ENCODE measurements at places on chromosomes 5 and 9. TPM values are rescaled to one million over a fixed set of nuclear protein-coding genes. Genes with fewer than 3 reads are reported as not detected.

The OTP gene
- total RNA-seq = not detected

The WNT8A gene
- total RNA-seq = not detected

The TRIM14 gene
- 0.72 TPM for total RNA-seq

The NTRK2 gene
- 1.7 TPM for total RNA-seq

The TERT gene
- not detected for total RNA-seq

The PRUNE2 gene
- 11.4 TPM for total RNA-seq

The DBH gene
- 5.0 TPM for total RNA-seq

The CCDC192 gene
- not detected for total RNA-seq

The ZBTB43 gene
- total RNA-seq = 10.7 TPM

- H3K27me3 ChIP-seq = no peaks in the 10 kb centered on the region
- peak overlapping the region; percentile 99 for H3K4me3 ChIP-seq
- H3K4me1 ChIP-seq = peaks cover 26% of the 10 kb centered on the region
- peak; percentile 64 for DNase-seq
Observed at GRCh38 chr9:128689293-128689774, 312 bp downstream of the SET start.

- DNase-seq = no peak
- H3K4me1 ChIP-seq = peaks cover 12% of the 10 kb centered on the region
- H3K27me3 ChIP-seq = no peaks in the 10 kb centered on the region
- H3K27ac ChIP-seq = no peak overlapping the region
Observed at GRCh38 chr5:33755231-33755630, 136.6 kb downstream of the ADAMTS12 start.

DNA sequence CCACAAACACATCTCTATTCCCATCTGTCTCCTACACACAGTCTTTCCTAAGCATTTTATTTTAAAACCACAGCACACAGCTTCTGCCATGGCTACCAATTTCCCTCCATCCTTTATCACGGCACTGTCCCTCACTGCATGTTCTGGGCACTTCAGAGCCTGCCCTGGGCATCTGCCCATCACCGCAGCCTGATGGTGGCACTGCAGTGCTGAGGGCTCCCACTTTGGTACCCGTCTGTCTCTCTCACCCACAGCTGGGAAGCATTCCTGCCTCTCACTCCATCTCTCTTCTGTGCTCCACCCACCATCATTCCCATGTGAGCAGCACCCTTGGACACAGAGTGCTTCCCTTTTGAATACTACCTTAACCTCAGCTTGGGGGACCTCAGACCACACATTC is 31.7 kb downstream of the ZDHHC11 start:
- no peak overlapping the region for H3K27ac ChIP-seq
- H3K4me3 ChIP-seq = no peak overlapping the region
- no peaks in the 10 kb centered on the region for H3K27me3 ChIP-seq
- DNase-seq = no peak
- no peaks in the 10 kb centered on the region for H3K36me3 ChIP-seq

DNA sequence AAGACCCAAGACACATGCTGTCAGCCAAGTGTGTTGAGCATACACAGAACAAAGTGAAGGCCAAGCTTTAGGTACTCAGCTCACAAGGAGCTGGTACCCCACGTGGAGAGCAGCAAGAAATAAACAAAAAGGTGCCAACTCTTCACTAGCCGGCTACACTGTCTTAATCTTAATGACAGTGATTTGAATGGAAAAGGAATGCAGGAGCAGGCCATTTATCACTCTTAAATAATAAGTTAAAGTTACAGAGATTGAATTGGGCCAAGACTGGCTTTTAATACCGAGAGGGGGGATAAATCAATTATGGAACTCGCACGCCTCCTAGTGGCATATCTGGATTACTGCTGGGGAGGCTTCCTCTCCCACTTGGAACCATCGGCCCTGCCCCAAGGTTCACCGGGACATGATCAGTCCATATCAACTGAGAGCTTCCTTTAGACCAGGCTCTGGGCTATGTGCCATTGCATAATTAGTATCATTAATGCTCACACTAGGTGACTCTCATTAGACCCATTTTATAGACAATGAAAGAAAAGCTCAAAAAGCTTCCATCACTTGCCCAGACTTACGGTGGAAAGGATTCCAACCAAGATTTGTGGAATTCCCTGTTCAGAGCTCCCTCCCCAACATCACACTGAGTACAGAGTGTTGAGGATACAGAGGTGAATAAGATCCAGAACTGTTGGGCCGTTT is 94.0 kb downstream of the ACTL7B start:
- H3K4me1 ChIP-seq = no peaks in the 10 kb centered on the region
- no peaks in the 10 kb centered on the region for H3K36me3 ChIP-seq
- H3K27me3 ChIP-seq = no peaks in the 10 kb centered on the region
- no peak overlapping the region for H3K27ac ChIP-seq
- no peak overlapping the region for H3K4me3 ChIP-seq

GRCh38 chr5:76820526-76820890 is 1.7 kb downstream of the F2RL1 start:
- no peak for DNase-seq
- no peaks in the 10 kb centered on the region for H3K27me3 ChIP-seq
- H3K4me1 ChIP-seq = peaks cover 14% of the 10 kb centered on the region
- no peaks in the 10 kb centered on the region for H3K36me3 ChIP-seq

DNA sequence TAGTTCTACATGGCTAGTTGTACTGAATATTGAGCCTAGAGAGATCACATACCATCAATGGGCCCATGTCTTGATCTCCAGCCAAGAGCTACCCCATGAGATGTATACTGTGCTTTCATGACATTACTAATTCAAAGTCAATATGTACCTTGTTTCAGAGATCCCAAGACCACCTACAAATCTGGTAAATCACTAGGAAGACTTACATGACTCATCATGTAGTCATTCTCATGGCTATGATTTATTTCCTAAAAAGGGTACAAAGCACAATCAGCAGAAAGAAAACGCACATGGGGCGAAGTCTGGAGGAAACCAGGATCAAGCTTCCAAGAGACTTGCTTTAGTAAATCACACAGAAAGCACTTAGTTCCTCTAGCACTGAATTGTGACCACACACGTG is 103.0 kb downstream of the PCSK5 start:
- H3K27me3 ChIP-seq = no peaks in the 10 kb centered on the region
- no peak overlapping the region for H3K27ac ChIP-seq
- no peak for DNase-seq
- no peak overlapping the region for H3K4me3 ChIP-seq
- H3K36me3 ChIP-seq = no peaks in the 10 kb centered on the region
- H3K4me1 ChIP-seq = peaks cover 7% of the 10 kb centered on the region

DNA sequence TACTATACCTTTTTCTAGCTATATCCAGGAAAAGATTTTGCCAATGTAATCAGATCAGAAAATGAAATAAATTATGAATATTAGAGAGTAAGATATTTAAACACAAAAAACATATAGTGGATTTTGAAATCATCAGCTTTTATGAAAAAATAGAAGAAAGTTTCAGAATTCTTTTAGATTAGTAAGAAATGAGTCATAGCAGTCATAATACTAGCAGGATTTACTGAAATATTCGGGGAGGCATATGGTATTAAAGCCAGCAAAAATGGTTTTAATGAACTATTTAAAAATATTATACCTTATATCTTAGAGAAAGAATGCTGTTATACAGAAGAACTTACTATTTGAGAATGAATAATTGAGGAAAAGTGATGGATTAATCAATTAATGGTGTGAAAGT is 303.6 kb upstream of the NUDT12 start:
- no peaks in the 10 kb centered on the region for H3K27me3 ChIP-seq
- H3K4me3 ChIP-seq = no peak overlapping the region
- H3K4me1 ChIP-seq = no peaks in the 10 kb centered on the region
- DNase-seq = no peak
- no peak overlapping the region for H3K27ac ChIP-seq
- no peaks in the 10 kb centered on the region for H3K36me3 ChIP-seq

DNA sequence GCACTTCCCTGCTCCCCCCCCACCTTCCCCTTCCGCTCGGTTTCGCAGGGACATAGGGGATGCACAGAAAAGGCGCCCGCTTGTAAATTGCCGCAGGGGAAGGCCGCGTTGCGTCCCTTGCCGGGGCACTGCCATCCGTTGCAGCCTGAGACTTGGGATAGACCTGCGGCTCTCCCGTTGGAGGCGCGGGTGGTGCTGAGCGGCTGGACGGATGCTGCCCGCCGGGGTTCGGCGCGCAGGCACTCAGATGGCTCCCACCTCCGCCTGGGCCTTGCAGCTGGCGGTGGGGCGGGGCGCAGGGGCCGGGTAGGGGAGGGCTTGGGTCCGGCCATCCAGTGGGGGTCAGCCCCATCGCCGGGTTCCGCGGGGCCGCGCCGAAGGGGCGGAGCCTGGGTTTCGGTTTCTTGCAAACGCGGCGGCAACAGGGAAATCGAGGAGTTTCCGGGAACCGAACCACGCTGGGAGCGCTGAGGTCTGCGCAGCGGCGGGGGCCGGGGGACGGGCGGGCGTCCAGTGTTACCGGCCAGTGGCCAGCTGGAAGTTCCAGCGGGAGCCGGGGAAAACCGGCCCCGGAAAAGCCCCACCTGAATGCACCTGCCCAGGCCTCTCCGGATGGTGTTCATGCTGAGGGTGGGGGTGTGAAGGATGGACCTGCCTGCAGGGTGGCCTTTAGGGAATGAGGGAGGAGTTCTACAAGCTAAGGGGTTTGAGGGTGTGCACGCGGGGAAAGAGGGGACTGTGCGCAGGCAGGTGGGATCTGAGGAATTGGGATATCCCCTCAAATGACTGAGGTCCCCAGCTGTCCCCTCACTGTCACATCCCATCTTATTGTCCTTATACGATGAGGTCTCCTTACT is 6.3 kb upstream of the IRF1 start:
- no peak overlapping the region for H3K4me3 ChIP-seq
- H3K36me3 ChIP-seq = no peaks in the 10 kb centered on the region
- H3K27ac ChIP-seq = peak overlapping the region; percentile 96
- H3K27me3 ChIP-seq = no peaks in the 10 kb centered on the region

GRCh38 chr5:39023121-39023520 is 51.1 kb downstream of the RICTOR start:
- H3K27me3 ChIP-seq = no peaks in the 10 kb centered on the region
- H3K4me1 ChIP-seq = no peaks in the 10 kb centered on the region
- no peak for DNase-seq
- no peak overlapping the region for H3K27ac ChIP-seq
- H3K4me3 ChIP-seq = no peak overlapping the region

GRCh38 chr9:131679261-131680020 is 60.4 kb downstream of the RAPGEF1 start:
- no peak overlapping the region for H3K4me3 ChIP-seq
- peak overlapping the region; percentile 85 for H3K27ac ChIP-seq
- H3K4me1 ChIP-seq = peaks cover 54% of the 10 kb centered on the region
- no peaks in the 10 kb centered on the region for H3K36me3 ChIP-seq
- DNase-seq = peak; percentile 16

- DNase-seq = no peak
- H3K27ac ChIP-seq = no peak overlapping the region
- H3K36me3 ChIP-seq = no peaks in the 10 kb centered on the region
- no peaks in the 10 kb centered on the region for H3K27me3 ChIP-seq
Observed at GRCh38 chr5:42361315-42361688, 61.9 kb upstream of the GHR start.

DNA sequence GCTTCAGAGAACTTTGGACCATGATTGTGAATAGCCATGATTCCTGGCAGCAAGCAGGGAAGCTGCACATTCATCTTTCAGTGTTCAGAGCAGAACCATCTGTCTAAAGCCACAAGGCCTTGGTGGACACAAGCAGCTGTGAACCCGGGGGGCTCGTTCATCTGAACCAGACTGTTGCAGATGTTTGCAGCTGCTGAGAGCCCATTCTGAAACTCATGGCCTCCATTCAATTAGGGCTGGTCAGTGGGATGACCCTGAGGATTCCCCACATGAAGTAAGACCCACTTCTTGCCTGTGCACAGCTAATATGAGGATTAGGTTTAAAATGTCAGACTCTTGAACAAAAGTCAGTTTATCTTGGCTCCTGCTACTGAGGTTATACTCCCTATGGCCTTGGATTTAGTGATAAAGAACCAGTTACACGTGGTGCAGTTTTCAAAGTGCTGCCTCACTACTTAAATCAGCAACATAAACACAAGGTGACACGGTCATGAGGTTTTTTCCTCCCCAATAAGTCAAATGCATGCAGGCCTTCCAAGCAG is 109.8 kb upstream of the IFNK start:
- peak; percentile 28 for DNase-seq
- no peaks in the 10 kb centered on the region for H3K36me3 ChIP-seq

DNA sequence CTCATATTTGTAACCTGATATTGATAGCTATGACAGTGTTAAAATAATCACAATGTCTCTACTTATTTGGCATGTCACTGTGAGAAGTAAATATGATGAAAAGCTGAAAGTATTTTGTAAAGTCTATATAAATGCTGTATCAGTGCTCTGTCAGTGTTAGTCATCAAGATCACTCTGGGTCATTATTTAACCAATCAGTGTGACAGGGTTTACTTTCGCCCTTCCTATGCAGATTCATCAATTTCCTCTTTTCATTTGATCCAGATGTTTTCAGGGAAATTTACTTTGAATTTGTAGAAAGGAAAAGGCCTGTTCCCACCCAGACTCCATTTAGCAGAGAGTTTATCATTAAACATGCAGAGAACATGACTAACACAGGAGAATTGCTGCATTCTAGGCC is 9.9 kb upstream of the PCSK5 start:
- H3K4me1 ChIP-seq = no peaks in the 10 kb centered on the region
- no peaks in the 10 kb centered on the region for H3K27me3 ChIP-seq
- no peaks in the 10 kb centered on the region for H3K36me3 ChIP-seq
- no peak overlapping the region for H3K4me3 ChIP-seq
- DNase-seq = no peak
- no peak overlapping the region for H3K27ac ChIP-seq

GRCh38 chr5:135883026-135883425 is 12.6 kb downstream of the IL9 start:
- H3K27me3 ChIP-seq = peaks cover 8% of the 10 kb centered on the region
- H3K4me1 ChIP-seq = no peaks in the 10 kb centered on the region
- no peak overlapping the region for H3K4me3 ChIP-seq
- DNase-seq = no peak
- no peak overlapping the region for H3K27ac ChIP-seq

GRCh38 chr5:438481-438981 is 4.4 kb upstream of the EXOC3 start:
- peaks cover 6% of the 10 kb centered on the region for H3K4me1 ChIP-seq
- no peak for DNase-seq
- no peaks in the 10 kb centered on the region for H3K27me3 ChIP-seq
- H3K4me3 ChIP-seq = no peak overlapping the region

DNA sequence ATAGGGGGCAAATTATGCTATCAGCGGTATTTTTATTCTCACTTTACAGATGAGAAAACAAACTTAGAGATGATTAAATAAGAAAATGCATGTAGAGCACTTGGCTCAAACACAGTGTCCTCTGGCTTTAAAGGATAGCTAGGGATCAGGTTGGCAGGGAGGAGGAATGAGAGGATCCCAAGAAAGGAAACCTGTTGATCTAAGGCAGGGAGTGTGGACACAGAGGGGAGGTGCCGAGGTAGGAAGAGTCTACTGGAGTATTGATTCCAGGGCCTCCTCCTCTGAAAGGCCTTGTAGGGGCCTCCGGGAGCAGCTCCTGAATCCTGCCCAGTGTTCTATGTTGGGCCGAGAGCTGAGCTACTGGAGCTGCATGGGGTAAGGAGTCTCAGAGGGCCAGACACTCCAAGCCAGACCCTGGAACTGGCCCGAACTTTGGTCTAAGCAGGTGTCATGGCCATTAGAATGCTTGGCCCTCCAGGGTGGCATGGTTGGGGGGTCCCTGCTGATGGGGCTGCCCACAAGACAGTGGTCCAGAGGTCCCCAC is 30.4 kb upstream of the TCF7 start:
- no peaks in the 10 kb centered on the region for H3K36me3 ChIP-seq
- no peak overlapping the region for H3K4me3 ChIP-seq
- DNase-seq = no peak
- no peaks in the 10 kb centered on the region for H3K27me3 ChIP-seq

Measured in adrenal gland (tissue), 19 donors.